ENCODE measurements at places on chromosomes 11 and 22.
A peak's percentile ranks its signal among the peaks of the same experiment; 100 is the strongest.

GRCh38 chr11:110447343-110447742 is 17.6 kb downstream of the FDX1 start:
- DNase-seq = no peak

DNA sequence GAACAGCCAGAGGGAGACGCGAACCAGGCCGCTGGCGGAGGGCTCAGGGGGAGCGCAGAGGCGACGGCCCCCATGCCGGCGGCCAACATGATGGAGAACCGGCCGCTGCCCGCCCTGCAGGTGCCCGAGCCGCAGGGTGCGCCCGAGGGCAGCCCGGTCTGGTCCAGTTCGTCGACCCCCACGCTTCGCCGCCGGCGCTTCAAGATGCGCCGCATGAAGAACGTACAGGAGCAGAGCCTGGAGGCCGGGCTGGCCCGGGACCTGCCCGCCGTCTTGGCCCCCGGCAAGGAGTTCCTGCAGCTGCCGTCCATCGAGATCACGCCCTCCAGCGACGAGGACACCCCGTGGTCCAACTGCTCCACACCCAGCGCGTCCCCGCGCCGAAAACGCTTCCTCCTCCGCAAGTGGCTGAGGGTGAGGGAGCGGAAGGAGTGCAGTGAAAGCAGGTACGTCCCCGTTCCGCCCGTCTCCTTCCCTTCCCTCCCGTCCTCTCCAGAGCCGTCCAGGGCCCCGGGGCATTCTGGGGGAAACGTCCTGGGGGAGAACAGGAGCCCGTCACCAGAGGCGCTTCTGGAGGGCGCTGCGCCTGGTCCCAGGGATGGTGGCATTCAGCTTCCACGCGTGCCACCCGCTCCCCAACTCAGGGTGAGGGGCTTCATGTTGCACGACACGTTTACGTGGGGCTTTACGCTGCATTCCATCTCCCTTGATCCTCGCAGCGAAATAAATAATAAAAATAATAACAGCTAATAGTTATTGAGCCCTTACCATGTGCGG is 840 bp downstream of the GRAMD1B start:
- peak; percentile 38 for DNase-seq

DNA sequence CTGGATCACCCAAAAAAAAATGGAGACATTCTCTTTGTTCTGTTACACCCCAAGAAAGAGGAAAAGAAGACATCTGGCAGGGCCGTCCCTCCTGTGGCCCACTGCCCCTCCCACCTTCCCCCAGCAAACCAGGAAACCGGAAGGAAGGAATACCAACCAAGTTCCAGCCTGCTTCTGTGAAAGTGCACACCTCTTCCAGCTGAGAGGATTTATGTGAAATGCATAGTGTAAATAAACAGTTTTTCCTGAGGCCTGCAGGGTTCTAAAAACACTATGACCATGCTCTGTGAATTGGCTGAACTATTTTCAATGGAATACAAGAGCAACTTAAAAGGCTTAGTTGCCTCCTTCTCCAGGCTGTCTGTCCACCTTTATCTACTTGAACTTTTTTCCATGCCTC is 50.0 kb upstream of the CHST1 start:
- no peak for DNase-seq

DNA sequence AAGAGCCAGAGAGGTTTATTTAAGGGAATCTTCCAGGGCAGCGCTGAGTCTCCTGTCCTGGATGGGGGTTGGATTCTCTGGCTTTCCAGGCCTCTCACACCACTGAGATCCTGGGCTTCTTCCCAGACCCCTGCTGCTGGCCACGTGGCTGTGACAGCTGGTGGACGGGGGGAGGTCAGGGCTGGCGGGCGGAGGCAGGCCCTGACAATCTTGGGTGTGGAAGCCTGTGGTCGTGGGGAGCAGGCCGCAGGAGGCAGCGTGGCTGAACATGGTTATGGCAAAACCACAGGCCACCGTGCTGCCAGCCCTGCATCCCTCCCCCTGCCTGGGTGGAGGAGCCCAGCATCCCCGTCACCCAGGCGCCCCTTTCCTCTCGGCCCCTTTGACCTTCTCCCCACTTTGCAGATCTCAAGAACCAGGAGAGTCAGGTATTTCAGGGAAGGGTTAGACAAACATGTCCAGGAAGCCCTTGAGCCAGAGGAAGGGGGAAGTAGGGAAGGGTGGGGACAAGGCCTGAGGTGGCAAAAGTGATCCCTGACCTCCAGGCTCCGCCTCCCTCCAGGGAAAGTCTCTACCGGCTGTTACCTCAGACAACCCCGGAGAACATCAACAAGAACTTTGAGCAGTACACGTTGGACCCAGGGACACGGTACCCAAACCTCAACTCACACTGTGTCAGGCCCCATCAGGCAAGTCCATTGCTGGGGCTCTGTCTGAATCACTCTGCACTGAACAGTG is 111.8 kb downstream of the MICAL2 start:
- DNase-seq = no peak

- peak; percentile 96 for DNase-seq
Measured at GRCh38 chr11:72338741-72339140, 94.8 kb upstream of the PHOX2A start.

DNA sequence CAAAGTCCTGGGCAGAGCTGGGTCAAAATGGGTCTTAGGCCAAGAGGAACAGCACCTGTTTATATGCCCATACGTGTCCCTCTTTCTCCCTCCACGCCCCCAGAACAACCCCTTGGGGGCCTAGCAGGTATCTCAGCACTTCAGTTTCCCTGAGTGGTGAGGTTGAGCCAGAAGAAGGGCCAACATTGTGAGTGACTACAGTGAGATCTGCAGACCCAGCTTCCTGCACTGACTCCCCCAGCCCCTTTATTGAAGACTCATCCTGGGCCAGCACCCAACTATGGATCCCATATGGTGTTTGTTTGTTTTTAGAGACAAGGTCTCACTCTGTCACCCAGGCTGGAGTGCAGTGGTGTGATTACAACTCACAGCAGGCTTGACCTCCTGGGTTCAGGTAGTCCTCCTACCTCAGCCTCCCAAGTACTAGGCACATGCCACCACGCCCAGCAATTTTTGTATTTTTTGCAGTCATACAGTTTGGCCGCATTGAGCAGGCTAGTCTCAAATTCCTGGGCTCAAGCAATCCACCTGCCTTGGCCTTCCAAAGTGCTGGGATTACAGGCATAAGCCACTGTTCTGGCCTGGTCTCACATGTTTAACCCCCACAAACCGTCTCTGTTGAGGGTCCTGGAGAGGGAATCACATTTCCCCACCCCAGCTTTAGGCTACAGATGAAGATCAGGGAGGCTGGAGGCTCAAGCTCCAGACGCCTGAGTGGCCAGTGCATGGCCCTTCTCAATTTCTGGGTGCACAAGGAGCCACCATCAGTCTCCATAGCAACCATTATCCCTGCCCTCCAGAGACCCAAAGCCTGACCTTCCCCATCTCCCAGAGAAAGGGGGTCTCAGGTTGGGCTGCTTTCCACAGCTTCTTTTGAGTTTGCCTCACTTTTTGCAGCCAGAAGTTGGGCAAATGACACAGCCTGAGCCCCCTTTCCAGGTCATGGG is 1.7 kb upstream of the LARGE2 start:
- DNase-seq = no peak

- DNase-seq = no peak
Measured at GRCh38 chr11:47061429-47062178, 115.1 kb downstream of the ARFGAP2 start.

GRCh38 chr22:49930596-49931412 is 12.4 kb downstream of the CRELD2 start:
- DNase-seq = peak; percentile 90

DNA sequence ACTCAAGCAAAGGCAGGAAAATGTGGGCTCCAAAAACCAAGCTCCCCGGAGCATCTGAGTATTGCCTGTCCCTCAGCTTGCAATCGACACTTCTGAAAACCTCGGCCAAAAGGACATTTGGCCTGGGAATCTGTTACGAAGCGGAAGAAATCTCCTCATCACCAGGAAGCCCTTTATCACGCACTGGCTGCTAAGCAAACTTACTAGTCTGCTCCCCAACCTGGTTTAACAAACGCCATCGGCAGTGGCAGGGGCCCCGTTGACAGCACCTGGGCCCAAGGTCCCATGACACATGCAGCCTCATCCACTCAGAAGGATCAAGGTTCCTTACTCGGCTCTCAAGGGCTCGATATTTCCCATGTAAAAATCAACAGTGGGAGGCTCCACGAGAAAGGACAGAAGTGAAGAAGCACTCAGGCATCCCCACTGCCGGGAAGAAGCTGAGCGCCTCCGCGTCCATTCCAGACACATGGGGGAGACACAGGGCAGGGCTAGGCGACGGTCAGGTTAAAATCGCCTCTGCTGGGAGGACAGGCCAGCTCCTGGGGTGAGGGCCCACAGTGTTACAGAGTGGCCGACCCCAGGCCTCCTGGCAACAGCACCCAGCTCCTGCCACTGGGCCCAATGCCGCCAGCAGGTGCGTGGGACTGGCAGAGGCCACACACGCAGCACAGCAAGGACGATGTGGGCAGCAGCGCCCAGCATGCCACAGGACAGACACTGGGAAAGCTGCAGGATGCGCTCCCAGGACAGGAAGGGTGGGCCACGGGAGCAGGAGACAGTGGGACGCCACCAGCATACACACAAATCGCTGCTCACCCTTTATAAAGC is 27.1 kb downstream of the BRD1 start:
- DNase-seq = no peak

GRCh38 chr11:13233173-13233745 is 44.3 kb upstream of the BMAL1 start:
- DNase-seq = no peak

DNA sequence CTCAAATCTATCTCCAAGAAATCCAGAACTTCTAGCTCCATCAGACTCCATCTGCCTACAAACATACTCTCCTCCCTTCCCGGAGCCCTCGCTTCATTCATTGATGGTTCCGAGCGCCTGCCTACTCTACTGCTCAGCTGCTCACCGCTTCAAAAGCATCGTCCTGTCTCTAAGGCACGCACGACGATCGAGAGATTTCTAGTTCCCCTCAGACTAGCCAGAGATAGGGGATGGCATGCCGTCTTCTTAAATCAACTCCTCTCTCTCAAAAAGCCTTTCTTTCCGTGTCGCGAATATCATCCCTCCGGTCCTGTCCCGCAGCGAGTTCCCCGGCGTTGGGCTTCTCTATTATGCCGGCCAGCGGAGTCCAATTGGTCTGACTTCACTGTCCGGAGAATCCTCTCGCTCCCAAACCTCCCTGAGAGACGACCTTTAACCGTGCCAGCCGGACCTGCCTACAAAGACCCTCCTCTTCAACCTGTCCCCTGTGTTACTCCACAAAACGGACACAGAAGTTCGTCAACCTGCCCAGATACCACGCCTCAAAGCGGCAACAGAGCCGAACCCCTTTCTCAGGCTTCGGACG is 592 bp downstream of the EEF1G start:
- peak; percentile 28 for DNase-seq

GRCh38 chr22:29370537-29370936 is 17.8 kb downstream of the AP1B1 start:
- no peak for DNase-seq

DNA sequence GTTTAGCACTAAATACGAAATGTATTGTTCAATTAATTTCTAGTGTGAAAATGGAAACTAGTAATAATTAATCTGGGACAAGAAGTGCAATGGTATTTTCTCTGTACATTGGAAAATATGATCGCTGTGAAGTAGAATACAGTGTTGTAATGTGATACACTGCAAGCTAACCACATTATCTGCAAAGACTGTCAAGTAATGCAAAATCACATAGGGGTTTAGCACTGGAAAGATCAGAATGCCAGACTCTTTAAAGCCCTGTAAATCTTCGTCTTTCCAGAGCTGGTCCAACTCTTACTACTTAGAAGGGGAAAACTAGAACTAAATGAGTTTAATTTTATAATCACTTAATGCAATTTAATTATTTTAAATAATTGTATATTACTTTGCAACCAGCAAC is 544.5 kb upstream of the ANO3 start:
- DNase-seq = no peak

- DNase-seq = peak; percentile 27
Measured at GRCh38 chr11:122984186-122985011, 2.8 kb upstream of the BSX start.

DNA sequence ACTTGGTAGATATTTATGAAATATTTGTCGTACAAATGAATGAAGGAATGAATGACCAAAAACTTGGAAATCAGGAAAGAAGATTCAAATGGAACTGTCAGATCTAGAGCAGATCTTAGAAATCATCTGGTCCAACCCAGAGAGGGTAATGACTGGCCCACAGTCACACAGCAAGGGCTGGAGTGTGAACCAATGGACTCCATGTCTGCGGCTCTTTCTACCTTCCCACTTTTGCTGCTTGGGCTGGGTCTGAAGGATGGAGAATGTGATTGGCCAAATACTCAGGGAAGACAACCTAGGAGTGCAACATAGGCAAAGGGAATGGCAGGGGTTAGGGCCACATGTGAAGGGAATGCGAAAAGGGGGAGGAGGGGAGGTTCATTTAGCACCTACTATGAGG is 5.8 kb upstream of the DGKZ start:
- no peak for DNase-seq

- DNase-seq = no peak
Measured at GRCh38 chr11:84236436-84236835, 950.3 kb upstream of the CCDC90B start.

DNA sequence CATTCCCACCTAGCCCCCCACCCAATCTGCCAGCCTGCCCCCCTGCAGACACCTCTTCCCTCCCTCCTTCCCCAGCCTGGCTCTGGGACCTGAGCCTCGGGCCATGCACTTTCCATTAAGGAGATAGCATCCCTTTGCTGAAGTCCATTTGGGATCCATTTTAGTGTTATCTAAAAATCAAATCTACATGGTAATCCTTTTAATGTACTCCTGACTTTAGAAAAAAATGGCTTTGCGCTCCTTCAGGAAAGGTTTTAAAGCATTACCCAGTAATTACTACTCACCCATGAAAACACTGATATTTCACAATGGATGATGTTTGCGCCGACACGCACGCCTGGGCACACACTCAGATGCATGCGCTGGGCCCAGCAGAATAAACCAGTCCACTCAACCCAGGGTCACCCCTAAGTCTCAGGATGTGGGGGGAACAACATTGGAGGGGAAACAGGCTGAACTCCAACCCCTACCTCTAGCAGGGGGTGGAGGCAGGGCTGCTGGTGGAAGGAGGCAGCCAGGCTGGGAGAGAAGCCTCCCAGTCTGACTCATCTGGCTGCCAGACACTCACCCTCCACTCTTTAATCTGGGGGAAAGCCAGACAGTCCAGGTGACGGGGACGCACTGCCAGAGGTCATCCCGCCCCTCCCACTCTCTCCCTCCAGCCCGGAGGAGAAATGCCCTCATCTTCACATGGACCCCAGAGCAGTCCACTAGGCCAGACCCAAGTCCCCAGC is 29.8 kb downstream of the LMO1 start:
- DNase-seq = peak; percentile 80

DNA sequence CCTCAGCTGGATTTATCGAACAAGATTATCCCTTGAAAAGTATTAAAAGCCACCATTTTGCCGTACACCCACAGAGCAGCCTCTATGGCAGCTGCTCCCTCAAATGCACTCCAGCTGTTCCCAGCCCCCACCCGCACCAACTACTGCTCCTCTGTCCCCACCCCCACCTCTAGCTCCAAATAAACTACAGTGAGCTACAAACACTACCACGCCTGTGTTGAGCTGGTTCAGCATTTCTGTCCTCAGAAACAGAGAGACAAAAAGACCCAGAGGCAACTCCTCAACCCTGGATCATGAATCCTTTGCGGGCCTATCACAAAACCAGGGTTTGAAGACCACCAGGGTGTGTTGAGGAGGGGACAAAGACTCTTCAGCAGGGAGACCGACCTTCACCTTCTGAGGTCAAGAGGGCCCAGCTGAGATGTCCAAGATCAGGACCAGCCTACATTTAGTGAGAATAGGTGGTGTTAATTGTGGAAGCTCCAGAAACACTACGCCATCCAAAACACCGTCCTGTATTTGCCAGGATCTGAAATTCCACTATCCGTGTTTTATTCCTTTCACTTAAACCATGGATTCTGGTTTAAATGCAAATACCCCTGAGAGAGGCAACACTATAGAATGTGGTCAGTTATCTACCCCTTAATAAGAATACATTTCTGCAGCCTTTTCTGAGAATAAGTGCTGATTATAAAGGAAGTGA is 195.9 kb downstream of the DSCAML1 start:
- DNase-seq = no peak

Data from kidney tubule cell (primary cell).